AG04450 (cell line): ENCODE measurements at places on chromosomes 11 and 22. TPM values are rescaled to one million over a fixed set of nuclear protein-coding genes. Genes with fewer than 3 reads are reported as not detected.

DNA sequence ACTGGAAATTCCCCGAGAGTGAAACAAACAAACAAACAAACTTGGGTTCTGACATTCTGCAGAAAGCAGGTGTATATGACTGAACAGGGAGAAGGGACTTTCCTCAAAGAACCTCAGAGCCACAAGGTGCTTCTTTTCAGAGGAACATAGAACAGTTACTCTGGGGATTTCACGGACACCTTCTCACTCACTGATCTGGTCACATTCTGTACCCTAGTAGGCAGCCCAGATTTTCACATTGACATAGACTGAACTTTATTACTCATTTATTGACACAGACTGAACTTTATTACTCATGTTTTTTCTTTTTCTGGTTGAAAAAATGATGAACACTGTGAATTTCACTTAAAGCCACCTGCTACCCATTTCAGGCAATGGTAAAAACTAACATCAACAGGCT is 263.0 kb downstream of the OPCML start:
- DNase-seq: no peak

GRCh38 chr11:128701086-128701485 is 7.2 kb downstream of the FLI1 start:
- no peak for DNase-seq

Gene CEP164
- polyA plus RNA-seq: 19.5 and 22.5 TPM in 2 replicates

Gene TLCD5
- polyA plus RNA-seq: 13.6 and 14.9 TPM in 2 replicates

DNA sequence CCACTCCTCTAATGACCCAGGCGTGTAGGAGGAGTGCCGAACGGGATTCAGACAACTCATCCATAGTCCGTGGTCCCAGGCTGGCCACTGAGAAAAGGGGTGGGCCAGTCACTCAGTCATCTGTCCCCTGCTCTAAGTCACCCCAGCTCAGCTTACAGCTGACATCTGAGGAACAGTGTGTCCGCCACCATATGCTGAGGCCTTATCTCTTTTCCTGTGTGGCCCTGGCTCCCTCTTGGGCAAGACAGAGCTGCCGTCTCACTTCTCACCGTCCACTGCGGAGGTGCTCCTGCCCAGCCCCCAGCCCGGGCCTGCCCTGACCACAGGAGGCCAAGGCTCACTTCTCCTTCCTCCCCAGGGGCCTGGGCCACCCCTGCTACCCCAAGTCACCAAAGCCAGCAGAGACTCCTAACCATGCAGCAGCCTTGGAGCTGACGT is 6.8 kb downstream of the CCDC86 start:
- DNase-seq: no peak

DNA sequence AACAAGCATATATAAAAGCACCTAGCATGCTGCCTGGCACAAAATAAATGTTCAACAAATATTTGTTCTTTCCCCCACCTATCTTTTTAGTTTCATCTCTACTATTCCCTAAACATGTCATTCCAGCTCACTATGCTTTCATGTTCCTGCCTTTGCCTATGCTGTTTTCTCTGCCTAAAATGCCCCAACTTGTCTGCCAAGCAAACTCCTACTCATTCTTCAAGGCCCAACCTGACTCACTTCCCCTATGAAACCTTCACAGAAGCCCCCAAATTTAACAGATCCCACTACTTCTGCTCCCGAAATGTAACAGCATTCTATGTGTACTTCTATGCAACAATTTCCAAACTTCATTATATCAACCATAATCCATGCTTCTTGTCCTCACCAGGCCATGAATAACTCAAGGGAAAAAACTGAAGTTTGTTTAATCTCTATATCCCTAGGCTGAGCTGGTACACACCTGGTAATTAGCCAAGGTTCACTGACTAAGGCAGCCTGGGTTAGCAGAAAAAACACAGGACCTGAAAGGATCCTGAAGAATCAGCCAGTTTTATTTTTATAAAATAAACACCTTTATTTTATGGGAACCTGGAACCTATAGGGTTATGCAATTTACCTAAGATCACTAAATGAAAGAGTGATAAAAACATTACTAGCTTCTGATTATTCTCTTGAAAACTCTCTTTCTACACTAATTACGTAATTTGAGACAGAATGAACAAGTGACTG is 72.2 kb downstream of the PAK1 start:
- DNase-seq: no peak

Gene MRGPRE
- polyA plus RNA-seq: not detected in 2 replicates

DNA sequence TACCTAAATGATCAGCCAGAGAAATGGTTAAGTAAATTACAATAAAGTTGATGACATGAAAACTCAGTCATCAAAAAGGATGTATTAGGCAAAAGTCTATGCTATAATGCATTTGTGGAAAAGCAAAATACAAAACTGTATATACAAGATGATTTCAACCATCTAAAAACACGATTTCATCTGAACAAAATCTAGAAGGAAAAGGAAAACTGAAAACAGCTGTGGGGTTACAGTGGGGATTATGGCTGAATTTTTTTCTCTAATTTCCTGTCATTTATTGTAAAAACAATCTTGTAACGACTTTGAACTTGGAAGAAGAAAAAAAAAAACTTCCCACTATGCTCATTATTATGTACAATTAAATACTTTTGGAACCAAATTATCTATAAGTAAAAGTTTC is 30.3 kb downstream of the CHEK2 start:
- DNase-seq: no peak

GRCh38 chr11:1236316-1237127 is 13.7 kb downstream of the MUC5B start:
- DNase-seq: no peak

DNA sequence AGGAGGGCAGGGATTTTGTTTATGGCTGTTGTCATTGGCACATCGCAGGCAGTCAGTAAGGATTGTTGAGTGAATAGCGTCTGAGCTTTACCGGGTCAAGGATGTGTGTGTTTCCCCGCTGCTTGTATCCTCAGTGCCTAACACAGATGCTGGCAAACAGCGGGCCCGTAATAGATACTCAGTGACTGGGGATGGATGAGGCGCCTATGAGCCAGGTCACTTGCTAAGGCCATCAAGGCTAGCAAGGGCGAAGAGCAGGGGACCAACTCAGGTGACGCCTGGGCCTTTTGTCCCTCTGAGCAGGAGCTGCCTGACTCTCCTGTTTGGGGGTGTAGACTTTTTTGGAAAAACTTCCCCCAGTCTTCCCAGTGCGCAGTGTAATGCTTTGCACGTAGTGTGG is 118.1 kb downstream of the HIPK3 start:
- no peak for DNase-seq

Gene E2F8
- 0.98 and 1.0 TPM in 2 replicates for polyA plus RNA-seq

DNA sequence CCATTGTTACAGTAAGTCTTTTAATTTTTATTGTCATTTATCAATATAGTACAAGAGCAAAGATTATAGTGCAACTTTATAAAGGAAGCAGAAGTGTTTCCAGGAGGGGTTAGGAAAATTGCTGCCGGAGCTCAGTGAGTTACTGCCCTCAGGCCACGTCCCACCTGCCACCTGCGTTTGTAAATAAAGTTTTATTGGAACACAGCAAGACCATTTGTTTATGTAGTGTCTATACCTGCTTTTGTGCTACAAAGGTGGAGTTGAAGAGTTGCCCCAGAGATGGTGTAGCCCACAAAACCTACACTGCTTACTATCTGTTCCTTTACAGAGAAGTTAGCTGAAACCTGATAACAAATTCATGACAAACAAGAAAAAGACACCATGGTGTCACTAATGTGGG is 437.8 kb upstream of the B3GAT1 start:
- DNase-seq: no peak

GRCh38 chr11:19576054-19576453 is 136.6 kb upstream of the NAV2 start:
- no peak for DNase-seq

DNA sequence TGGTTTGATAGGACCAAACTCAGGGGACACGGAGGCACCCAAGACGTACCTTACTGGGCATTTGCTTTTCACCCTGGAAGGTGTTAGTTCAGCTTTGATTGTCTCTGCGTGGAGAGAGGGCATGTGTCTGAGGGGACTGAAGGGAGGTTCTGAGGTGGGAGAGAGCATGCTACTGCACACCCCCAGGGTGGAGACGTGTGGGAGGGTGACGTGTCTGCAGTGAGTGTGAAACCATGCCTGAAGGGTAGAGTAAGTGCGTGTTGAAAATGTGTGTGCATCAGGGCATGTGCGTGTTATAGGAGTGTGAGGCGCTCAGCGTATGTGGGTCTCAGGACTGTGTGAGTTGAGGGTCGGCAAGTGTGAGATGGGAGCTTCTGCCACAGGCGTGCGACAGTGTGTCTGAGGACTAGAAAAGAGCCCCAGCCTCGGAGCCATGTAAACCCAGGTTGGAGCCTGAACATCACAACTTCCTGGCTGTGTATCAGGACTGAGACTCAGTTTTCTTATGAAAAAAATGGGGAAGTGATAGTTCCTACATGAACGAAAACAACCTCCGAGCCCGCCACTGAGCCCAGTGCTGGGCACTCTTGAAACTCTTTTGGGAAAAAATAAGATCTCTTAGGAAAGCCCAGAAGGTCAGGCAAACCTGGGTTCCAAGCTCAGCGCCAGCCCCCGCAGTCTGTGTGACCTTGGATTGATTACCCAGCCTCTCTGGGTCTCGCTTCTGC is 11.8 kb upstream of the KCNJ11 start:
- no peak for DNase-seq

Gene P2RY6
- not detected in 2 replicates for polyA plus RNA-seq

GRCh38 chr11:1511937-1512496 is 25.4 kb upstream of the MOB2 start:
- DNase-seq: no peak

Gene GRAMD1B
- polyA plus RNA-seq: 2.1 and 2.7 TPM in 2 replicates

Gene SH3BP1
- 8.4 and 11.3 TPM in 2 replicates for polyA plus RNA-seq

Gene SMC1B
- polyA plus RNA-seq: not detected in 2 replicates
